H4 (cell line): ENCODE measurements at places on chromosomes 5 and 9. TPM values are rescaled to one million over a fixed set of nuclear protein-coding genes. Genes with fewer than 3 reads are reported as not detected.

The ADGRD2 gene
- not detected in 2 replicates for total RNA-seq

The HRCT1 gene
- total RNA-seq = 0.41 TPM in 1 of 2 replicates, not detected in the other

The DEPDC1B gene
- total RNA-seq = 31.9 and 41.6 TPM in 2 replicates

DNA sequence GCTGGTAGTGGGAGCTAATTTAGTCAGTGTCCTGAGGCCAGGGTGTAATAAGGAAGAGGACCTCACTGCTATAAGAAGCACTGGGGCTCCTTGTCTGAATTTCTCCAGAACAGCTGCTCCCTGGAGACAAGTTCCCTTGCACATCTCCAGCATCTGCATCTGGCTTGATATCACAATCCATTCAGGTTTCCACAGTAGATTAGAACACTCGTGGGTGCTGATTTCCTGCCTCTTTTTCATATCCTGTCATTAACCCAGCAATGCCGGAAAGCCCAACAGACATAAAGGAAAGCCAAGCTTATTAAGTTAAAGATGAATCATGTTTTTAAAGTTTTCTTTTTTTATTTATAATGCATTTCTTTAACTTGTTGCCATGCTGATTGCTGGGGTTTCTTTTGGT, 232.3 kb upstream of the WWC1 start:
- DNase-seq = no peak

- no peak for DNase-seq
Observed at GRCh38 chr5:158273035-158273434, 414.1 kb upstream of the CLINT1 start.

- DNase-seq = no peak
Observed at GRCh38 chr9:69420611-69421270, 95.7 kb downstream of the ENTREP1 start.

DNA sequence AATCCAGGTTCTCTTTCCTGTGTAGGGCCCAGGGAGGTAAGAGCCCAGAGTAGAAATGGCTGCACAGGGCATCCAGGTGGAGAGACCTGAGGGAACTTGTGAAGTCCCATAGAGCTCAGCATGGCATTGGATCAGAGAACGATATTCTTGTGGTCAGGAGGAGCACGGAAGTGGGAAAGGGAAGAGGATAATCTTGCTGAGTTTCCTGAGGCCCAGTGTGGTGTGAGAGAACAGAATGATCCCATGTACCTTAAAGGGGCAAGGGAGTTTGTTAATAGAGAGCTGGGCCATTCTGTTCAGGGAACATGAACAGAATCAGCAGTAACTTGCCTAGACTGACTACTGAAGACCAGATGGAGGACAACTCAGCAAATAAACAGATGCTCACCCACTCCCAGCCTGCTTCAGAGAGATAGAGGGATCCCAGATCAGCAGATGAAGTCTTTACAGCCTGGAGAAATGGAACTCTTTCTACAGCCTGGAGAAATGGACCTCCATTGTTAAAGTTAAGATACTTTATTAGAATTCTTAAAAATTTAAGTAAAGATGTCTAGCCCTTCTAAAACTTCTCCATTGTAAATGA, 119.7 kb upstream of the ELL2 start:
- DNase-seq = no peak

GRCh38 chr5:81146031-81146430, 87.1 kb upstream of the CKMT2 start:
- DNase-seq = no peak
